Stimulated activated CD4-positive, alpha-beta T cell treated with anti-CD3 and anti-CD28 coated beads, Interleukin-15, amount 100 ng/mL, for 24 hours (primary cell): ENCODE measurements at places on chromosomes 11 and 22.
A peak's percentile ranks its signal among the peaks of the same experiment; 100 is the strongest.

GRCh38 chr22:21939461-21939913 lies 13.2 kb downstream of the PPM1F start:
- no peak for DNase-seq

DNA sequence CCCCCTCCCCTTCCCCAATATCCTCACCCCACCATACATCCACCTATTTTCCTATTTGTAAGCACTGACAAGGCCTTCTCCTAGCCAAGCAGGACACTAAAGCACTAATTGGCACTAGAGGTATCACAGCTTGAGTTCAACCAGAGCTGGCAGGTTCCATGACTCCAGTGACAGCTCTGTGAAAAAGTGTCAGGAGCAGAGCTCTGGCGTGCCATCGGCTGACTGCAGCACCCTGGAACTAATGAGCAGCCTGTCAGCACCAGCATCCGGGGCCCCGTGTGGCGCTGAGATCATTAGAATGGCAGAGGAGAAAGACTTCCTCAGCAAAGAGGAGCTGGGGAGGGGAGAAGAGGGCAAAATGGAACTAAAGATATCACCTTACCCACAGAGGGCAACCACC lies 847.4 kb downstream of the NTM start:
- no peak for DNase-seq

- DNase-seq = no peak
These were observed 8.8 kb upstream of the PACS1 start for GRCh38 chr11:66061268-66061667.

- no peak for DNase-seq
These were observed 142.5 kb upstream of the HSD17B12 start for GRCh38 chr11:43537833-43538615.

DNA sequence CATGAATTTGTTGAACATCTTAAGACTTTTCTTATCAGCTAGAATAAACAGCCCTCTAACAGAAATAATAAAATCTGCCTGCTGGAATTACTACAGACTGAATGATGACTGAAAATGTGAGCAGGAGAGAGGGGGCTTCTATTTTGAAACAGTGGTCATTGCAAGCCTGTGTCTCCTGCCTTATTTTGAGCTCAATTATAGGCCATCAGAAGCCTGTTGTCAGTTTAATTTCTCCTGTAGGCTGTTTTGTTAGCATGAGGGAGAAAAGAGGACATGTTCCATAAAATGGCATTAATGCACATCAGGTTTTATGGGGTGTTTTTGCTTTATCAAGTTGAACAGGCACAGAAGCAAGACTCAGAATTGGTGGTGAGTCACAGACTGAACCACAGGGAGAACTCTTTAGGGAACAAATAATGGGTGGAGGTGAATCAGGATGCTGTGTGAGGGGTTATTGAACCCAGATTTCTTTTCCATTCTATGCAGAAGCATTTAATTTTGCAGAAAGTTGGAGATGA lies 129.1 kb downstream of the PARVA start:
- no peak for DNase-seq

DNA sequence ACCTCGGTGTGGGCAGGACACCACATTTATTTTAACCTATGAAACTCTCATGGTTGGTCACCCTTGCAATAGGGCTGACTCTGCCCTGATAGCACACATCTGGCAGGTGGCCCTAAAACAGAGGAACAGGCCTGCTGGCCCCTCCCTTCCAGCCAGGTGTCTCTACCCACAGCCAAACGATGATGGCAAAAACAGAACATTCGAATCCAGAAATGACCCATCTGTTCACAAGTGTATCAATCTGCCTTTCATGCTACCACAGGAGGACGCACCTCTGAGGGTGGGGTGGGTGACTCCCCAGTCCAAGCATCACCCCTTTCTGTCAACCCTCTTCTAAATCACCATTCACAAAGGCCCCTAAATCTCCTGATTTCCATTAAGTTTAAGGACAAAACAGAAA lies 118.1 kb downstream of the ETS1 start:
- peak; percentile 49 for DNase-seq

GRCh38 chr11:113685654-113686359 lies 20.3 kb downstream of the TMPRSS5 start:
- DNase-seq = no peak

DNA sequence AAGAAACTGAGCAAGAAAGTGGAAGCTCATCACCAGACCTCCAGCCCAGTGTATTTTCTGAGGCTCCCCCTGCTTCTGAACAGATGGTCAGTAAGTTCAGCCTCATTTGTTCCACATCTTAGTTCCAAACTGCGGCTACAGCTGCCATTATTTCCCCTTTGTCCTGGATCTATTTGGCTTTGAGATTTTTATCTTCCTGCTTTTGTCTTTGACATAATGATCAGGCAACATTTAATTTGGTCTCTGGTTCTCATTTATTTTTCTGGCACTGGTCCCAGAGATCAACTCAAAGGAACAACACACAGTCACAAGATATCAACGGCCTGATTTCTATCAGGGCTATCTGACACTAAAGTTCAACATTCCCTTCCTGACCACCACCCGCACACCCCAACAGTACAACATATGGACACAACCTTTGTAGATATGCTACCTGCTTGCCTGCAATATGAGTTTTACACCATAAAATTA lies 137.5 kb downstream of the FAM76B start:
- no peak for DNase-seq

DNA sequence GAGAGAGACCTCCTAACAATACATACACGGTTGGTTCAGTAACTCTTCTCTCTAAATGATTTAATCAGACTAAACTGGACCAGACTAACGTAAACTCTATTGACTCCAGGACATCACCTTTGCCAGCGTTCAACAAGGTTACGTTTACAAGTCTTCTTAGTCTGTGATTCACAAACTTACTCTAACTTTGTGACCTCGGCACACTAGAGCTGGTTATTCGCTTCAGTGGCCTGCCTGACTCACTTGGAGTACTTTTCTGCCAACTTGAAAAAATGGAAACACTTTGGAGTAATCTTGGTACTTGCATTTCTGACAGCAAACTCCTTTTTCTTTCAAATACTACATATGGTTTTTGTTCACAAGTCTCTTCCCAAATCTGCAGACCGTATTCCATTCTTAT lies 26.2 kb downstream of the MTMR2 start:
- no peak for DNase-seq

DNA sequence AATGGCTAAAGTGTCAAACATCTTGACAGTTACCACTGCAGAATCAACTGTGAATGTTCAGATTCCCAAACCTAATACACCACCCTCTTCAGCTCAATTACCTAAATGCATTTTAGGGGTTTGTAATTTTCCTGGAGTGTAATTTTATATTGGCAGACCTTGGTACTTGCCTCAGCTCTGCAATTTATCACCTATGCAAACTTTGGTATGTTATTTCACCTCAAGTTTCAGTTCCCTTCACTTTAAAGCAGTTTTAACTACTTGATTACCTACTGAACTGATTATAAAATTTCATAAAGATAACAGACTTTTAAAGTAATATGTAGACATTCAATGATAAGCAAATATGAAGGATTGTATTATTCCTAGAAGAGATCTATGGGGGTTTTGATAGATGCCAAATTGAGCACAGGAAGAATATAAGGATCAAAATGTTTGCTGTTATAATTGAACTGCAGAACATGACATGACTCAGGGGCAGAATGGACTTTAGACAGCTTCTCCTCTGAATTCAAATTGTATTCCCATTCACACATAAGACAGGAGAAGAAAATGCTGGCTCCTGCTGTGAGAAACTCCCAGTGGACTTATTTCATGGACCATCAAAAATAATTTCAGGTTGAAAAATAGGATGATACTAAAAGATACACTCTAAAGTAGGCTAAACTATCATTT lies 491.5 kb upstream of the LUZP2 start:
- no peak for DNase-seq

DNA sequence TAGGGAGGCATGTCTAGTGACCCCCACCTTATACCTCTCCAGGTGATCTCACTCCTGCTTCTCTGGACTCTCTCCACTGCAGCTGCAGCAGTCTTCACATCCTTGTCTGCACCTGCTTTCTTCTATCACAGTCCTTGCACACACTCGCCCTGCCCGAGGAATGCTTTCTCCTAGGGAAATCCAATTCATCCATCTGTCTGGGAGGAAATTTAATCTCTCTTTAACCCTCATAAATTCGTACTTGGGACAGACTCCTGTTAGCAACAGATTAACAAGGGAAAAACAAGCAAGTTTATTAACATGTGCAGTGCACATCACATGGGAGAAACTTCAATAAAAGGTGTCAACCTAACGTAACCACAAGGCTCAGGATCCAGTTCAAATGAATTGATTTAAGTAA lies 11.3 kb upstream of the RCN1 start:
- DNase-seq = no peak

DNA sequence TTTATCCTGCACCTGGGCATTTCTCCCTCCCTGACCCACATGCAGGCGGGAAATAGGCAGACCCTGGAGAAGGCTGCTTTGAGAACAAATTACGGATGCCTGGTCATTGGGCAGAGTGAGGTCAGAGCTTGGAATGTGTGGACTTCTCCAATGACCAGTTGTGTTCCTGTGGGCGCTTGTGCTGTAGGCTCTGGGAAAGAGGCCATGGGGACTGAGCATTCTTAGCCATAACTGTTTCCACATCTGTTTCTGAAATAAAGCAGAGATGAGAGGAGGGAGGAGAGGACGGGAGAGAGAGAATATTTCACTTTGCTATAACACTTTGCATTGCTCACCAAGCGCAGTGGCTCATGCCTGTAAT lies 11.2 kb upstream of the TMEM184B start:
- no peak for DNase-seq

- DNase-seq = no peak
These were observed 76.3 kb downstream of the MICAL3 start for GRCh38 chr22:17948101-17948500.

GRCh38 chr11:72233056-72233772 lies 8.6 kb downstream of the INPPL1 start:
- DNase-seq = no peak

GRCh38 chr11:58506935-58507334 lies 970 bp downstream of the OR5B21 start:
- DNase-seq = no peak

DNA sequence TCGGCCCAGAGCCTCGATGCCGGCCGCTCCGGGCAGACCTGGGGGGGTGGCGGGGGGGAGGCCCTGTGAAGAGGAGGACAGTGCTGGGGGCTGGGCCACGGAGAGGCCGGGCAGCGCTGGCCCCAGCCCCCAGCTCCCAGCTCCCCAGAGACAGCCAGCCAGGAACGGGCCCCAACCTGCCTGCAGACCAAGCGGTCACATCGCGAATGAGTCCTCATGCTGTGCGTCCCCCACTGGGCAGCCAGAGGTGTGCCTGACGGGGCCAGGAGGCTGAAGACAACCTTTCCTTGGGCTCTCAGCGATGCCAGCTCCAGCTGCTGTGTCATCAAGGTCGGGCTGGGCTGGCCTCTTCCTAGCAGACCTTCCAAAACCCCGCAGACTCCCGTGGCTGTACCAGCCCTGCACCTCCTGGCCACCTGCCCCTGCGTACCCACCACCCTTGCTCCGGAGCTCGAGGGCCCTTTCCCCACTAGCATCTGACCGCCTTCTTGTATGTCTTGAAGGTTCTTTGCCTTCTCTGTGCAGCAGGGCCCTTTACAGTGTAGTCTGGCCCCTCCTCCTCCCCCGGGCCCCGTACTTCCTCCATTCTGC lies 88.4 kb downstream of the CDKN1C start:
- no peak for DNase-seq

GRCh38 chr22:33897448-33897835 lies 22.8 kb downstream of the LARGE1 start:
- no peak for DNase-seq

DNA sequence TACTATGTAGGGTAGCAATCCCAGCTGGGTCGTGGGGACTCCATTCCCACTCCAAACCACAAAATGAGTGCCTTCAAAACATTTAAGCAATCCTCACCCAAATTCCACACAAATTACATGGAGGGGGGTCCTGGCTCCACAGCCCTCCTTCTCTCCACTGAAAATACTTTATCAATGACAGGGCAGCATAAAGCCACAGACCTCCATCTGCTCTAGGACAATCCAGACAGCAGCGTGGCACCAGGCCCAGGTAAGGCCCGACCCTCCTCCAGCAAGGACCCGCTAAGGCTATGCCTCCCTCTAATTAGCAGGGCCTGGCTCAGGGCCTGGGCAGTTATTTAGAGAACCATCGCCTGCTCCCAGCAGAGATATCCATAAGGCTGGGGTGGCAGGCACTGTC lies at the start of gene PANX3:
Gene PANX3, plus strand, starts transcription at position 365 of the 400 bp plus-strand sequence. CDS start 129 bp downstream, outside the sequence.
- no peak for DNase-seq

DNA sequence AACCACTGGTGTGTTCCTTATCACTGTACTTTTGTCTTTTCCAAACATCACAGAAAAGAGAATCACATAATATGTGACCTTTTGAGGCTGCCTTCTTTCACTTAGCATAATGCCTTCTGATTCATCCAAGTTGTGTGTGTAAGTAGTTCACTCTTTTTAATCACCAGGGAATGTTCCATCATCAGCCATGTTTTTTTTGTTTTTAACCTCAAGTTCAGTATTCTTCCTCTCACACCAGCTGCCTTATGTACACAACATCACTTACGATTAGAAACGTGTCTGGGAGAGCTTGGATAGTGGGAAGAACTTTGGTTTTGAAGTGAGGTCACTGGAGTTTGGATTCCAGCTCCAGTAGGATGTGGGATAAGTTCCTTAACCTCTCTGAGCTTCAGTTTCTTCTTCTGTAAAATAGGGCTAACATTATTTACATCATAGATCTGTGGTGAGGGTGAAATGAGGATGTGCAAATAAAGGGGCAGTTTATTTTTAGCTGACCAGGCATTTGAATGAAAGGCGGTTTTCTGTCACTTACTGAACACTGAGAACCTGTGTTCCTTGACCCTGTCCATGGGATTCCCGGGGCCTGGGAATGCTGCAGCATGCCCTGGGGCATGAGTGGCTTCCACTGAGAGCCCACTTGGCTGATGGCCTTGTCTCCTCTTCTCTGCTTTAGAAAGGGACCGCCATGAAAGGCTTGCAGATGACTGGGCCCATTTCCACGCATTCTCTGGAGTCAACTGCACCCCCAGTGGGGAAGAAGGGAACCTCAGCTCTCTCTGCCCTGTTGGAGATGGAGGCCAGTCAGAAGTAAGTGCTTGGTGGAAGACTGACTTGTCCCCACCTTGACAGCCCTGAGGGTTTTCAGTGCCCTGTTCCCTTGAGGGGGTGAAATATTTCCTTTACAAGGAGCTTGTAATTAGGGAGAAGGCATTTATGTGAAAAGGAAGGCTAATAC lies 92.6 kb downstream of the DEPDC5 start:
- peak; percentile 15 for DNase-seq

- no peak for DNase-seq
These were observed 687.8 kb downstream of the KCNA4 start for GRCh38 chr11:29328961-29329441.

- no peak for DNase-seq
These were observed 550.7 kb downstream of the MN1 start for GRCh38 chr22:27250886-27251285.

DNA sequence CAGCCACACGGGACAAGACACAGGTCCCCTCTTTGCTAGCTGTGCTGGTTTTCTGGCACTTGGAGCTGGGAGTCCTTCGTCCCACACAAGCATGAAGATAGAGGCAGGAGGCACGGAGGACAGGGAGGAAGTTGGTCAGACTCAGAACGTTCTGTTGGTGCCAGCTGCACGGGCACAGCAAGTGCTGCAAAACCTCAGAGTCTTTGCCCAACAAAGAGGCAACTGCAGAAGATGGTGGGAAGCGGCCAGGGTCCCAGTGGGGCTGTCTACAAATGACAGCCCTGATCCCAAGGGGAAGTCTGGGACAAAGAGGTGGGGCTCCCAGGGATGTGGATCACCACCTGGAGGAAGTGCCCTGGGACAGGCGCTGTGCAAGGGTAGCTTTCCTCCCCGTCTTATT lies 9.4 kb upstream of the OSM start:
- no peak for DNase-seq
